Erythroblast (primary cell): ENCODE measurements at places on chromosomes 12 and 14.

- DNase-seq: peak; percentile 41
These were observed 227.7 kb upstream of the NPAS3 start for GRCh38 chr14:32710731-32711680.

DNA sequence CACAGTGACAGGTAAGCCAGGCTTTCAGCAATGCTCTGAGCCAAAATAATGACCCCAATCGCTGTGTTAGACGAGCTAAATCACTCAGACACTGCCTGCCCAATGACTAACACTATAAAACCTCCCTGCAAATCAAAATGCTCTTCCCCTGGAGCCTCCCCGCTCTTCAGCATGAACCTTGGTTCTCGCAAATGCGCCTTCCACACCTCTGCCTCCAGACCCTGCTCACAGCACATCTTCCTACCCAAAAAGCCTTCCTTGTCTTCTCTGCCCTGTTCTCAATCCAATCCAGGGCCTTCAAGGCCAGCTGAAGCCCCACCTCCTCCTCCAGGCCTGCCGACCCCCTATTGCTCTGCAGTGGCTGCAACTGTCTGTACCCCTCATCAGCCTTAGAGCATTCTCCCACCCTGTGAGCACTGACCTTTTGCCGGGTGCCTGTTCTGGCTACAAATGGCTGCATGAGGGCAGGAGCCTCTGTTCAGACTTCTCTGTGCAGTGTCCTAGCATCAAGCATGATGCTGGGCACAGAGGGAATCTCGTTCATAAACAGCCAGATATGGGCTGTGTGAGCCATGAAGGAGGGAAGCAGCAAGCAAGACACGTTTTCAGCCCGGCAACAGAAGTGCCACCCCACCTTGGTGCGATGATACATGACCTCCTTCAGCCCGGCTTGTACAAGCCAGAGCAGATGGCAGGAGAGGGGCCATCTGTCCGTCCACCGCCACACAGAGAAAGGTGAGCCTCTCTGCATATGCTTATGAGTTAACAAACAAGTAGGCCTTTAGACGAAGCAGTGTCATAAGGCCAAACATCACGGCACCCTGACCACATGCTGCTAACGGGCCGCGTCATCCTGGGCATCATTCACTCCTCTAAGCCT, 64.5 kb upstream of the DDX11 start:
- no peak for DNase-seq

GRCh38 chr12:108592033-108592909, 5.6 kb downstream of the TMEM119 start:
- DNase-seq: no peak

DNA sequence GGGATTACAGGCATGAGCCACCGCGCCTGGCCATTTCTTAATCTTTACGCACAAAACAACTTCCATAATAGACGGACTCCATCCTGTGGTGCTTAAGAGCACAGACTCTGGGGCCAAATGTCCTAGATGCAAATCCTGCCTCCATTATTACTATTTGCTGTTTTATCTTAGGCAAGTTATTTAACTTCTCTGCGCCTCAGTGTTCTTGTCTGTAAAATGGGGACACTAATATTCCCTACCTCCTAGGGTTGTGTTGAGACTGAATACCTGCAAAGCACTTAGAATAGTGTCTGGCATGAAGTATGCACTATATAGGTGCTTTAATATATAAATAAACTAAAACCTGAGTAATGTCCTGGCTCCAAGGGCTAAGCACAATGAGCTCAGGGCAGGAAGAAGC, 76.4 kb downstream of the CLIP1 start:
- no peak for DNase-seq

- DNase-seq: no peak
These were observed 26.2 kb upstream of the KTN1 start for GRCh38 chr14:55553791-55554190.

DNA sequence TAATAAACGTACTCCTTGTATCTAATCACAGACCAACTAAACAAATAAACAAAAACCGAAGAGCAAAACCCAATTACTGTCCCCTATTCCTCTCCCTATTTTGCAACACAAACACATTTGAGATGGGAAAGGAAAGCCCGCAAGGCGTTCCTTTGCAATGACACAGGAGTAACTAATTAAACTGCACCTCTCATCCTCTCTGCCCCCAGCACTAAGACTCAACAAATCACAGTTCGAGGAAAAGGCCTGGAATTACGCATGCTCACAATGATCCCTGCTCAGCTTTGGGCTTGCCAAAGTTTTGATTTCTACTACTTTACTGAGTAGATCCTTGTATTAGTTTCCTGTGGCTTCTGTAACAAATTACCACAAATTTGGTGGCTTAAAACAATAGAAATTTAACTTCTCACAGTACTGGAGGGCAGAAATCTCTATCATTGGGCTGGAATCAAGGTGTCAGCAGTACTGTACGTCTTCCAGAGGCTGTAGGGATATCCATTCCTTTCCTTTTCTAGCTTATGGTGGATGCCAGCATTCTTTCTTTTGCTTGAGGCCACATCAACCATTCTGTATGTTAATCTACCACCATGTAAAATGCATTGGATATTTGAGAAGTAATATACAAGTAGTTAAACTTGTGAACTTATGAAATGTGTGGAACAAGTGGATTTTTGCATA, 123.0 kb downstream of the NAV3 start:
- DNase-seq: no peak

DNA sequence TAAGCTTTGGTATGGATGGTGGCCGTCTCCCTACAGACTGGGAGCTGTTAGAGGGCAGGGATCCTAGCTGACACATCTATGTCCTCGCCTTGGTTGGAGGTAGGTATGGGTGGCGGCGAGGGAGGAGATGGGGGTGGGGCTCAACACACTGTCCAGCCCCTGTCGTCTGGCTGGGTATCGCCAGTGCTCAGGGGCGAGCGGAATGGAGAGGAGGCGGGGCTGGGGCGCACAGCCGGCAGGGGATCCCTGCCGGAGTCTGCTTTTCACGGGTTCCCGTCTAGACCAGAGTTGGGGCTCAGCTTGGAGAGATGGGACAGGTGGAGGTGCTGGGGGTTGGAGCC, 16.1 kb downstream of the TAMALIN start:
- peak; percentile 49 for DNase-seq

DNA sequence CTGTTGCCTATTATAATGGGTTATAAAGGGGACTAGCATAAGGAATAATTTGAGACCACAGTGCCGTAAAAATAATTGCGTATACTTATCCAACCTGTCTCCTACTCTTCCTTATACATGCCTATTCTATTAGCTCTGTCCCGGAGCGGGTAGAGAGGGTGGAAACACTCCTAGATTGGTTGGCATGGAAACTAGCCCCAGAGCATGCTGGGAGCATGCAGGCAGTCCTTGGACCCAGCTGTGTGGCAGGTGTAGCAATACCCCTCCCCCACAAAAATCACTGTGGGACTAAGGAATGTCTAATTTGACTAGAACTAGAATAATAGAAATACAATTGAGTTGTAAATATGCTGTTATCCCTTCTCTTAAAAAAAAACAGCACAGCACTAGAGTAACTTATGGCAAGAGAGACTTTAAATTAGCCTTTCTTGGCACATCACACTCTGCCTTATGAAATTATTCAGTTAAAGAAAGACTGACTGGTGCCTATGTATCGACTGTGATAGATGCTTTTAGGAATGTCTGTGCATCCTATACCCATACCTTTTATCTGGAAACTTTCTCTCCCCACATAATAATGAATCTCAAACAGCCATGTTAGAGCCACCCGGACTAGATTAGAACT, 244.0 kb upstream of the DAAM1 start:
- DNase-seq: no peak

DNA sequence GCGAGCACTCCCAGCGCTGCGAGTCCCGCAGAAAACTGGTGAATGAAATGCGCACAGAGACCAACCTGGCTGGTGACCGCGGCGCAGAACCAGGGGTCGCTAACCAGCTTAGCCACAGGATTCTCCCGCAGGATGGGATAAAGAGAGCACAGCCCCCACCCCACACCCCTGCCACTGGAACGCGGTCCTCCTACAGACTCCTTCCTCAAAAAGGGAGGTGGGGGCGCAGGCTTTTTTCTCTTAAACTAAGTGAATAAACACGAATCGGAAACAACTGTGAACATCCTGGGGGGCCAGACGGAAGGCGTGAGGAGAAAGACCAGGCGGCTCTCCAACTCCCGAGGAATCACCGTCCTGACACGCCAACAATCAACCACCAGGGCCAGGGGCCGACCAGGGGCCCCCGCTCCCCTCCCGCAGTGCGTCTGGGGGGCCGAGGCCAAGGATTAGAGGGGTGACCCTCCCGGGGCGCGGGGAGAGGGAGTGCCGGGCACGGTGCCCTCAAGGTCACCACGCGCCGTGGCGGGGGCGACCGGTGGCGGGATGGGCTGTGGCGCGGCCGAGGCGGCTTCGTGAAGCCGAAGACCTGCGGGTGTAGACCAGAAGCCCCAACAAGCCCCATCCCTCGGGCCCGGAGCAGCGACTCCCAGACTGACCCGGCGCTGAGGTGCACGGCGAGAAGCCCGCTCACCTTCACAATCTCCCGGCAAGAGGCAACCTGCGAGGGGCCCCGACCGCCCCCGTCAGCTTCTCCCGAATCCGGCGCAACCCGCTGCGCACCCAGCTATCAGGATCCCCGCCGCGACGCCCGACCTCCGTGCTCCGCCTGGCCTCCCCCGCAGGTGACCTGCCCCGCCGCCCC, 704 bp downstream of the ATP2B1 start:
- DNase-seq: peak; percentile 51

- DNase-seq: no peak
These were observed 293.5 kb downstream of the SLC6A15 start for GRCh38 chr12:84619053-84619571.

- DNase-seq: no peak
These were observed 56.3 kb downstream of the MNAT1 start for GRCh38 chr14:60790850-60791249.

DNA sequence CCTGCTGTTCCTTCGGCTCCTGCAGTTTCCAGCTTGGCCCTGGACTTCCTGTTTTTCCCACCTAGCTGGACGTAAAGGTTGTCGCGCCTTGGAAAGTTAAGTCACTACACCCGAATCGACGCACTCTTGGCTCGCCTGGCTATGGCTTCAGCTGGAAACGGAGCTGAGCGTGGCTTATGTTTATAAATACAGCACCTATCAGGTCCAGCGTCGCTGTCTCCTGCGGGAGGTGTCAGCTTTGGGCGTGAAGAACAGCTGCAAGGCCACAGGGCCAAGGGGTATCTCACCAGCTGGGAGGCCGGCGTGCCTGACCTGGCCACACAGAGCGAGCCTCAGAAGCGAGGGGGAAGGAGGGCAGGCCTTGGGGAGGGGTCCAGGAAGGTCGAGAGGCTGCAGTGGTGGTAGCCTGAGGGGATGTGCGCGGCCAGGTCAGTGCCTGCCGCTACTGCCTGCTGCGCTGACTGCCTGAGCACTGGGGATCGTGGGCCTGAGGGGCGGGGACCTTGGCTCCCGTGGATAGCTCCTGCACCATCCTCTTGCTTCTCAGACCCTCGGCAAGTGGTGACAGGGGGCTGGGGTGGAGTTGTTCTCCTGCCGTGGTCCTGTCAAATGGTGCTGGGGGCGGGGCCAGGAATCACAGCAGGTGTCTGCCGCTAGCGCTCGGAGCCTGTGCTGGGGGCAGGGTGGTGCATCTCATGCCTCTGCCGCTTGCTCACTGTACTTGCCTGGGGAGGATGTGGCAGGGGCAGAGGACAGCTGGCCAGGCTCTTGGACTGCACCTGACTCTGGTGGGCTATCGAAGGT, 12.5 kb downstream of the PACS2 start:
- DNase-seq: no peak

GRCh38 chr14:70086685-70087379, 101.9 kb downstream of the SLC8A3 start:
- peak; percentile 76 for DNase-seq

DNA sequence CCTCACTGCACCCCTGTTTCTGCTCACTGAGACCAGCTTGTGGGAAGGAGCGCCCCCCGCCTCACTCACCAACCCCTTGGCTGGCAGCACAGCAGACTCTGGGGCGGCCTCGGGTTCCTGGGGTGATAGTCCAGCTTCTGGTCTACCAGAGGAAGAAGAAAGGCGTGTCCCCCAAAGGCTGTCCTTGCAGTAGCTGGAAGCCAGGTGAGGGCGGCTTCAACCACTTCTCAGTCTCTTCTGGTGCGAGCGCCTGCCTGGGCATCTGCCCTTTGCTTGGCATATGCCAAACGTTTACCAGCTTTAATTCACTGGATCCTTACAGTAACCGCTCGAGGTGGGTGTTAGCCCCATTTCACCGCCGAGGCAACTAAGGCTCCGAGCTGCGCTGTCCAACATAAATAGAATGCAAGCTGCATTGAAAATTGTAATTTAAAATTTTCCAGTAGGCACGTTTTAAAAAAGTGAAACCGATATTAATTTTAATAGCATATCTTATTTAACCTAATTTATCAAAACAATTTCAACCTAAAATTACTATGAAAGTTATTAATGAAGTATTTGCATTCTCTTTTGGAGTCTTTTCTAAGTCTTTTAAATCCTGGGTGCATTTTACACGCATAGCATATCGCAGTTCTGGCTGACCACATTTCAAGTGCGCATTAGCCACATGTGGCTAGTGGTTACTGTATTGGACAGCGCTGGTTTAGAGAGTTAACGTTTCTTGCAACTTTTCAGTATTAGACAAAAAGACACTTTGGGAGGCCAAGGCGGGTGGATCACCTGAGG, 872 bp downstream of the FAM177A1 start:
- DNase-seq: peak; percentile 82

- DNase-seq: no peak
These were observed 166.6 kb downstream of the PIWIL1 start for GRCh38 chr12:130504110-130504839.

DNA sequence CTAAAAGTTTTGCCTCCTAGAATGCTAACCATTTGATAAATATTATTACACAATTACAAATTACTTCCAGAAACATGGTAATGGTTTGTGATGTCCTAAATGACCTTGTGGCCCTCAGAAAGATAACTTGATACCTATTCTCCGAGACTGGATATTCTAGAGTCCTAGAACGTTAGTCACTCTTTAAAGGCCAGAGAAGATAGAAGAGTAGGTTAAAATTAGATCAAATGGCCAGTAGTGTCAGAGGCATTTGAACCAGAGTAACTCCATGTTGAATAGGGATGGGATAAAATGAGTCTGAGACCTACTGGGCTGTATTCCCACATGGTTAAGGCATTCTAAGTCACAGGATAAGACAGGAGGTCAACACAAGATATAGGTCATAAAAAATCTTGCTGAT, 96.6 kb upstream of the ADAMTS20 start:
- DNase-seq: no peak

DNA sequence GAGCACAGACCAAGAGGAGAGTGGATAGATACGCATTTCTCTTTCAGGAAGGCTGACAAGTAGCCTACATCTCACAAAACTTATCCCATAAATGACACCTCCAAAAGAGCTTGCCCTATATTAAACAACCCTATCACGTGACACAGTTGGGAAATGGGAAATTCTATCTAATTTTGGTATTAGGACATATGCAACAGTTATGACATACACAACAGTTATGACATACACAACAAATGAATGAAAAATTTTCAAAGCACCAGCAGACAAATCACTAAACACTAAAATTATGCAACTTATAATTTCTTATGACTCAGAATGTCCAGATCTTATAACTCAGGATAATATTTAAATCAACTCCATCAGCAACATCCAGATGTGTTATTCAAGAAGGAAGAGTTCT, 54.1 kb downstream of the DUSP16 start:
- DNase-seq: no peak

GRCh38 chr12:128307791-128308190, 40.8 kb downstream of the TMEM132C start:
- no peak for DNase-seq

- DNase-seq: no peak
These were observed 73.8 kb downstream of the WDR20 start for GRCh38 chr14:102213470-102213869.
